ENCODE measurements at places on chromosomes 7 and 10.

DNA sequence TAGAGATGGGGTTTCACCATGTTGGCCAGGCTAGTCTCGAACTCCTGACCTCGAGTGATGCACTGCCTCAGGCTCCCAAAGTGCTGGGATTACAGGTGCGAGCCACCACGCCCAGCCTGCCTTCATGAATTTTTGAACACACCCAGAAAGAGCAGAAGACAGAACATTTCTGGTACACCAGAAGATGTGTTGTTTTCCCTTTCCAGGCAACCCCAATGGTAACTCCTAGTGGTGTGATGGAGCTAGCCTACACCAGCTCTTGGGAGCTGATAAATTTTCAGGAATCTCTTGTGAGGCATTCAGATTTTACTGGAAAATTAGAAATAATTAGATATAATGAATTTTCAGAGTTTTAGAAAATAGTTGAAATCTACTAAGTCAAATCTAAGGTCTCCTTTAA lies 904 bp upstream of the CCDC7 start:
- H3K27ac ChIP-seq: no peak overlapping the region
- no peak overlapping the region for H3K4me3 ChIP-seq
- no peaks in the 10 kb centered on the region for H3K27me3 ChIP-seq
- no peak for DNase-seq

GRCh38 chr7:24922099-24922773 lies 57.7 kb downstream of the OSBPL3 start:
- H3K36me3 ChIP-seq: no peaks in the 10 kb centered on the region
- no peak for DNase-seq
- H3K4me3 ChIP-seq: no peak overlapping the region

GRCh38 chr7:47480576-47481538 lies 101.1 kb downstream of the TNS3 start:
- H3K27me3 ChIP-seq: no peaks in the 10 kb centered on the region
- H3K4me3 ChIP-seq: no peak overlapping the region
- H3K27ac ChIP-seq: peak overlapping the region; percentile 45

- H3K27ac ChIP-seq: no peak overlapping the region
- peaks cover 5% of the 10 kb centered on the region for H3K4me1 ChIP-seq
- H3K27me3 ChIP-seq: no peaks in the 10 kb centered on the region
- H3K36me3 ChIP-seq: no peaks in the 10 kb centered on the region
Measured at GRCh38 chr7:112721366-112721765, 68.8 kb downstream of the TMEM168 start.

GRCh38 chr10:115982076-115982475 lies 290.9 kb downstream of the GFRA1 start:
- no peak for DNase-seq
- no peaks in the 10 kb centered on the region for H3K4me1 ChIP-seq
- no peaks in the 10 kb centered on the region for H3K27me3 ChIP-seq
- H3K4me3 ChIP-seq: no peak overlapping the region
- no peaks in the 10 kb centered on the region for H3K36me3 ChIP-seq

DNA sequence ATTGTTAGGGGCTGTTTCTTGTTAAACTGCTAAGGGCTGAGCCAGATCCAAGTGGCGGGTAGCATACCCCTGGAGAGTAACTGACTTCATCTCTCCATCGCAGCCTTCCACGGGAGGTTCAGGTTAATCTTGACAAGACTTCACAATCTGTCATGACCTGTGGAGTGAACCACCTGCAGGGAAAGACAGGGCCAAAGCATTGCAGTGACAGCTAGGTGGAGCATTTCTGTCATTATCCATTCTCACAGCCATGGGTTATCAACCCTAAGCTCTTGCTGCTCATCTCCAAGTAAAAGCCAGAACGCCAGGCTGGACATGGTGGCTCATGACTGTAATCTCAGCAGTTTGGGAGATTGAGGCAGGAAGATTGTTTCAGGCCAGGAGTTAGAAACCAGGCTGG lies 17.2 kb downstream of the ABCC2 start:
- H3K4me1 ChIP-seq: no peaks in the 10 kb centered on the region
- H3K36me3 ChIP-seq: peaks cover 15% of the 10 kb centered on the region
- no peak overlapping the region for H3K4me3 ChIP-seq
- H3K27me3 ChIP-seq: no peaks in the 10 kb centered on the region
- no peak for DNase-seq
- H3K27ac ChIP-seq: no peak overlapping the region

- H3K4me3 ChIP-seq: no peak overlapping the region
- peaks cover 4% of the 10 kb centered on the region for H3K4me1 ChIP-seq
- H3K27ac ChIP-seq: no peak overlapping the region
- DNase-seq: no peak
- no peaks in the 10 kb centered on the region for H3K36me3 ChIP-seq
Measured at GRCh38 chr7:100467638-100468373, 3.7 kb upstream of the SPACDR start.

GRCh38 chr7:27611059-27611458 lies 51.6 kb downstream of the HIBADH start:
- H3K4me1 ChIP-seq: peaks cover 31% of the 10 kb centered on the region
- no peak overlapping the region for H3K27ac ChIP-seq
- H3K27me3 ChIP-seq: no peaks in the 10 kb centered on the region
- no peak for DNase-seq
- no peaks in the 10 kb centered on the region for H3K36me3 ChIP-seq

DNA sequence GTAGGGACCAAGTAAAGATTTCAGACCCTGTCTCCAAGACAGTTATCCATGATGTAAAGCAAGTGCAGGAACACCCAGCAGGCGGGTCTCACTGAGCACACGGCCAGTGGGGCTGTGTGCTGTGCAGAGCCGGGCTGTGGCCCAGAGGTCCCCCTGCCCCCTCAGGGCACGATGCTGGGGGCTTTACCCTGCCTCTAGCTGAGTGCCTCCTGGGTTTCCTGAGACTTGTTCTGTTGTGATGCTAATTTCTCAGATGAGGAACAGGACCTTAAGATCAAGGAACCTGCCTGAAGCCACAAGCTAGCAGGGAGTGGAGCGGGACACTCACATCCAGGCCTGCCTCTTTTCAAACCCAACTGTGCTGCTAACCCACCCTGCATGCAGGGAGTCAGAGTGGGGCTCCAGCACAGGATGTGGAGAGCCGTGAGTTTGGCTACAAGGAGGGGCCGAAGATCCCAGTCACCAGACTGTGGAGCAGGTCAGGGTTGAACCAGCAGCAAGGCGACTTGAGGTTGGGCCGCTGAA lies 76.1 kb upstream of the LYZL2 start:
- no peaks in the 10 kb centered on the region for H3K36me3 ChIP-seq
- DNase-seq: no peak
- H3K27ac ChIP-seq: no peak overlapping the region

DNA sequence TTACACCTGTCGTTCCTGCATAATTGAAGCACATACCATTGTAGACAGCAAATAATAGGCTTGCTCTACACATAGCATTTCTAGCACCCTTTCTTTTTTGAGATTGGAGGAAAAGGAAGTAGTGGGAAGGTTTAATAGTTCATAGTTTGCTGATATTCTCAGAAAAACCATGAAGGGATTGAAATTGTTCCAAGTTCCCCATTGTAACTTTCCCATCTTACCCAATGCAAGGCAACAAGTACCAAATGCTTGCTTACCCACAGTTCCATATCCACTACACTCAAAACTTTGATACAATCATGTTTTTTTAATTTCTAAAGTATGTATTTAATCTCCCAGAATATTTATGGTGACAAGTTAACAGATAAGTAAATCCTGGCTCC lies 13.8 kb downstream of the CYP3A5 start:
- H3K27ac ChIP-seq: no peak overlapping the region
- no peak overlapping the region for H3K4me3 ChIP-seq
- no peaks in the 10 kb centered on the region for H3K36me3 ChIP-seq

DNA sequence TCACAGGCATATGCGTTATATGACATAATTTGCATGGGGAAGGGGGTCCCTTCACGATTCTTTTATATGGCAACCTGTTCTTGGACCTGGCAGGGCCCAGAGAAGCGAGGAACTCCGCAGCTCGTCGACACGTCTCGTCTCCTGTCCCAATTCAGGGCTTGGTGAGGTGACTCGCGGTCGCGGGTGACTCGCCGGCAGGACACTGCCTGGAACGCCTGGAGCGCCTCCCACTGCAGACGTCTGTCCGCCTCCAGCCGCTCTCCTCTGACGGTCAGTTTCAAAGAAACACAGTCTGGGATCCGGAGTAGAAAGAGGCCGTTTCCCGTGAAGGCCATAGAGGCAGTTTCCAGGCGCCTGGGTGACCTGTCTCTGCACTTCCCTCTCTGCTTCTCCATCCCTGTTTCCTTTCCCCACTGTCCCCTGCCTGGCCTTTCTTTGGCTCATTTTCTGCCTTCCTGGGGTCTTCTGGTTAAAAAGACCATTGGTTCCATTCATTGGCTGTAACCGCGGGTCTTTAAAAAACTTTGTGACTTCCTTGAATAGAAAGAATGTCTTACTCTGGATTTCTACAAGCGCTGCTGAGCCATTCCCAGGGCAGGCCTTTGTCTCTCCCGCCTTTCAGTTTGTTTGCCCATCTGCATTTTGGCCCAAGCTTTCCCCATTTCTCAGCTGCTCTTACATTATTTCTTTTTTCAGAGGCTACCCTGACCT lies 1.2 kb downstream of the UPP1 start:
- H3K36me3 ChIP-seq: no peaks in the 10 kb centered on the region
- H3K27ac ChIP-seq: no peak overlapping the region
- no peaks in the 10 kb centered on the region for H3K27me3 ChIP-seq
- H3K4me3 ChIP-seq: peak overlapping the region; percentile 68
- H3K4me1 ChIP-seq: peaks cover 35% of the 10 kb centered on the region
- DNase-seq: no peak

GRCh38 chr10:46050941-46051623 lies 5.0 kb upstream of the MSMB start:
- no peak overlapping the region for H3K4me3 ChIP-seq
- H3K27ac ChIP-seq: no peak overlapping the region
- no peaks in the 10 kb centered on the region for H3K27me3 ChIP-seq
- no peak for DNase-seq
- peaks cover 50% of the 10 kb centered on the region for H3K4me1 ChIP-seq
- H3K36me3 ChIP-seq: no peaks in the 10 kb centered on the region

GRCh38 chr10:69181433-69181832 lies 1.4 kb downstream of the SUPV3L1 start:
- peak overlapping the region; percentile 100 for H3K27ac ChIP-seq
- no peaks in the 10 kb centered on the region for H3K27me3 ChIP-seq
- H3K36me3 ChIP-seq: peaks cover 3% of the 10 kb centered on the region
- no peaks in the 10 kb centered on the region for H3K4me1 ChIP-seq
- DNase-seq: no peak
- H3K4me3 ChIP-seq: peak overlapping the region; percentile 94

DNA sequence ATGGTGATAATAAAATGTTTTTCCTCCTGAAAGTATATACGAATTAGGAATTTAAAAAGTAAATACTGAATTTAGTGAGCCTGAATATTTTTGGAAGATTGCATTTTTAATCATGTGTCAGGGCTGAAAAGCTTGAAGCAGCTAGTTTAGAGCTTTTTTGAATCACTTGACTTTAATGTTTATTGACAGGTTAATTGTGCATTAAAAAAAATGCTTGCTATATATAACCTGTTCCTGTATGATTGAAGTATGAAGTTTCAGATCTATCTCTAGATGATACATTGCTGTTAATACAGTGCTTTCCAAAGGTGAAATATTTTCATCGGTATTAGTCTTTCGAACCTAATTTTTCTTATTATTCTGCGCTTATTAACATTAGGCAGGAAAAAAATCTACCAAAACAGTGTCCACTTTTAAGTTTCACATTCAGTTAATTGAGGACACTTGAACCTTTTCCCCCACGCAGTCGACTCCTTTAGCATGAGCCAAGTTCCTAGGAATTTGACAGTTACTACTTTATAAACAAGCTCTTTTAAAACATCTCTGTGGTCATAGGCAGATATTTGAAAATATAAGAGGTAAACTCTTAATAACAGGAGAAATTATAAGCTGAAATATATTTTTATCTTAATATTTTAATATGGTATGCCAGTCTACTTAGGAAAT lies 187.1 kb downstream of the MLLT10 start:
- peaks cover 18% of the 10 kb centered on the region for H3K4me1 ChIP-seq
- H3K27ac ChIP-seq: no peak overlapping the region
- no peaks in the 10 kb centered on the region for H3K27me3 ChIP-seq
- no peaks in the 10 kb centered on the region for H3K36me3 ChIP-seq

DNA sequence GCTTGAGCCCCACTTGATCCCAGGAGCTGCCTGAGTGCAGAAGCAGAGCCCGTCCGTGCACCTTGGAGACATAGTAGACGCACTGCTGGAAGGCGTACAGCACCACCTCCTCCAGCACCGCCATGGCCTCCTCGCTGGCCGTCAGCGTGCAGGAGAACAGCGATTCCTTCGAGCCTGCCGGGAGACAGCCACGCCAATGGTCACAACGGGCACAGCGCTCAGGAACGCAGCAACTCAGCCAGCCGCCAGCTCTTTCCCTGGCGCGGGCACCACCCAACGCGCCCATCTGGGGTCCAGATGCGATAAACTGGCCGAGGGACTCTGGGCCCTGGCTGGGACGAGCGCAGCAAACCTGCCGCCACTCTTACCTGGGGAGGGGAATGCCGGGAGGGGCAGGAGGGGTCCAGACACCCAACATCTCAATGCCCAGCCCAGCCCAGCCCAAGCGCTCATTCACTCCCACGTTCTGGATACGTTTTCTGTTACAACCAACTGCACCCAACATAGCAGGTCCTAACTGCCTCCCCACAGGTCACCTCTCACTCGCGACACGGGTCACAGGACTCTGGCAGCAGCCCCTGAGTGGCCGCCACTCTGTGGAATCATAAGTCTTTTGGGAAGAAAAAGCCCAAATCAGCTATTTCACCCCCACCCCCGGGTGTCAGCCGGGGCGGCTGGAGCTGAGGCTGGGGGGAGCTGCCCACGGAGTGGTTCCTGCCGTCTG lies 41.9 kb downstream of the AP5Z1 start:
- DNase-seq: no peak
- H3K27ac ChIP-seq: no peak overlapping the region
- H3K4me3 ChIP-seq: no peak overlapping the region
- H3K36me3 ChIP-seq: no peaks in the 10 kb centered on the region
- no peaks in the 10 kb centered on the region for H3K4me1 ChIP-seq

DNA sequence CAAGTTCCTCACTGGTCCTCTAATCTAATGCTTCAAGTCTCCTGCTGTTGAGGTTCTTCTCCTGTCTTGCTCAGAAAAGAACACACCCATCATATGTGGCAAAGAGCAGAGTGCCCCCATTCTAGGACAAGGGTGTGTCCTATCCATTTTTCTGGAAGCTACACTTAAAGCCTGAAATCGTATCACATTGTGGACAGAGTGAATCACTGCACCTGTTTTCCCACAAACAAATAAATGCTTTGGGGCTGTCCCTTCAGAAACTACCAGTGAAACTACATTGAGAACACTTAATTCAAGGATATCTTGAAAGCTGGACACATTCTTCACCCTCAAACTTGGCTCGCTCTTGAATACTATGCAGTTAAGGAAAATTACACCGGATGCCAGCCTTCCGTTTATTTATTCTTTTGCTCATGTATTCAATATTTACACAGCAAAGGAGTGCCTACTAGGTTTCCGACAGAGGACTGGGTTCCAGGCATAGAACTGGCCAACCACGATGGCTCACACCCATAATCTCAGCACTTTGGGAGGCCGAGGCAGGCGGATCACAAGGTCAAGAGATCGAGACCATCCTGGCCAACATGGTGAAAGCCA lies 473.0 kb downstream of the GALNT17 start:
- DNase-seq: no peak
- no peaks in the 10 kb centered on the region for H3K4me1 ChIP-seq
- no peaks in the 10 kb centered on the region for H3K27me3 ChIP-seq

- H3K27me3 ChIP-seq: no peaks in the 10 kb centered on the region
- no peaks in the 10 kb centered on the region for H3K36me3 ChIP-seq
- no peak overlapping the region for H3K27ac ChIP-seq
- DNase-seq: no peak
- H3K4me1 ChIP-seq: peaks cover 16% of the 10 kb centered on the region
- H3K4me3 ChIP-seq: no peak overlapping the region
Measured at GRCh38 chr7:22728401-22729029, 1.5 kb downstream of the IL6 start.

- no peak overlapping the region for H3K4me3 ChIP-seq
- no peak overlapping the region for H3K27ac ChIP-seq
- no peaks in the 10 kb centered on the region for H3K27me3 ChIP-seq
- no peaks in the 10 kb centered on the region for H3K36me3 ChIP-seq
- DNase-seq: no peak
Measured at GRCh38 chr7:102917436-102918353, 4.9 kb downstream of the LRRC17 start.

Data from Caco-2 (cell line).